C1 segment of cervical spinal cord (tissue), 14 donors: ENCODE measurements at places on chromosomes 7 and 10.

GRCh38 chr7:154905146-154905545 lies 97.8 kb downstream of the PAXIP1 start:
- DNase-seq: no peak

DNA sequence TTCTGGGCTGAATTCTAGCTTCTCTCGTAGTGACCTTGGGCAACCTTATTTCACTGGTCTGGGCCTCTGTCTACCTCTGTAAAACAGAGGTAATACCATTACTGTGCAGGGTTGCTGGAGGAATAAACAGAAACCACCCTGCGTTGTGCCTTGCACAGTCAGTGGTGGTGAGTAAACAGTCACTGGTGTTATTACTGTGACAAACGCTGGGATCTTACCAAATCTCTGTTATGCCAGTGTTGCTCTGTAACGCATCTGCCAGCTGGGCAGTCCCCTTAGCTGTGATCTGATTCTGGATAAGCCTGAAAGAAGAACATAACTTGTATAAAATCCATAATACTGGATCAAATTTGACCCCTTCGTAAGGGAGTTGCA lies 49.4 kb downstream of the NOD1 start:
- DNase-seq: no peak

GRCh38 chr7:36029853-36030515 lies 123.1 kb upstream of the EEPD1 start:
- DNase-seq: no peak

GRCh38 chr10:5620223-5620721 lies 46.1 kb downstream of the ASB13 start:
- DNase-seq: no peak

- DNase-seq: no peak
These were observed 84.0 kb downstream of the ANLN start for GRCh38 chr7:36473454-36474282.

GRCh38 chr10:3805791-3806461 lies 20.9 kb upstream of the KLF6 start:
- no peak for DNase-seq

- DNase-seq: no peak
These were observed 6.9 kb downstream of the STN1 start for GRCh38 chr10:103911021-103911459.

- DNase-seq: no peak
These were observed 16.5 kb upstream of the TLX1 start for GRCh38 chr10:101114646-101115045.

GRCh38 chr7:12930534-12930933 lies 243.1 kb downstream of the ARL4A start:
- DNase-seq: no peak

- DNase-seq: no peak
These were observed 140.8 kb upstream of the PTN start for GRCh38 chr7:137484326-137484725.

GRCh38 chr10:18449611-18450026 lies 201.8 kb downstream of the NSUN6 start:
- no peak for DNase-seq

- no peak for DNase-seq
These were observed 25.7 kb downstream of the ARL5B start for GRCh38 chr10:18684953-18685352.

GRCh38 chr10:90167174-90168064 lies 466.0 kb downstream of the KIF20B start:
- DNase-seq: no peak
